ENCODE measurements at places on chromosomes 11 and 22. TPM values are rescaled to one million over a fixed set of nuclear protein-coding genes. Genes with fewer than 3 reads are reported as not detected.

The LRRC4C gene
- 9.0 TPM for total RNA-seq

GRCh38 chr11:12280838-12281565 lies 96.4 kb upstream of the PARVA start:
- peak; percentile 70 for DNase-seq

DNA sequence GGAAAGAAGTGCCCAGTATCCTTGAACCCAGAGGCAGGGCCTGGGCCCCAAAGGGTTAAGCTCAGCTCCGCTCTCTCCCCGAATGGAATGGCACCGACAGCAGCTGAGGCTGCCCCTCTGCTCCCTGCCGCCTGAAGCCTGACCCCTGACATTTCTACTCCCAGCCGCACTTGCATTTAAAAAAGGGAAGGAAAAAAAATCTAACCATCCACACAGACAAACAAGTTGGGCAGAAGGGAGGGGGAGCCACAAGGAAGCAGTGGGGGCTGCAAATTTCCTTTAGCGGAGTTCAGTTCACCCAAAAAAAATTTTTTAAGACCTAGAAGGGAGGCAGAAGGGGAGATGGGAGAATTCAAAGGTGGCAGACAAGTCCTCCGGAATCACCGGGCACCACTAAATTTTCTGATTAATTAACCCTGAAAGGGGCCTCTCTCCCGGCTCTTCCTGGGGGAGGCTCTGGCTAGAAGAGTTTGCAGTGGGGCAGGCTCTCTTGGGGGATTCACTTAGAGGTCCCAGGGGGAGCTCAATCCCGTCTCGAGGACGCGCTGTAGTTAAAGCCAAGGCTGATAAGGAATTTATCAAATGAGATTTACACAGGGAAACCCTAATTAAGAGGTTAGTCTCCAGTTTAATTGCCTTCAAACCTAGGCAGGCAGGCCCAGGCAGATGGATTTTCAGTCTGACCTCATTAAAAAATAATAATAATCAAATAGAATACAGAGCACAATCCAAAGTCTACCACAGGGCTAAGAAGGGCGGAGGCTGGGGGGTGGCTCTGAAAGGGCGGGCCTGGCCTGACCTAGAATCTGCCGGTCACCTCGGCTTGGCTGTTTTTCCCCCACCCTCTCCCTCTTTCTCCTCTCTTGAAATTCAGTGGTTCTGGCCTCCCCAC lies 25.6 kb downstream of the MN1 start:
- DNase-seq = no peak

DNA sequence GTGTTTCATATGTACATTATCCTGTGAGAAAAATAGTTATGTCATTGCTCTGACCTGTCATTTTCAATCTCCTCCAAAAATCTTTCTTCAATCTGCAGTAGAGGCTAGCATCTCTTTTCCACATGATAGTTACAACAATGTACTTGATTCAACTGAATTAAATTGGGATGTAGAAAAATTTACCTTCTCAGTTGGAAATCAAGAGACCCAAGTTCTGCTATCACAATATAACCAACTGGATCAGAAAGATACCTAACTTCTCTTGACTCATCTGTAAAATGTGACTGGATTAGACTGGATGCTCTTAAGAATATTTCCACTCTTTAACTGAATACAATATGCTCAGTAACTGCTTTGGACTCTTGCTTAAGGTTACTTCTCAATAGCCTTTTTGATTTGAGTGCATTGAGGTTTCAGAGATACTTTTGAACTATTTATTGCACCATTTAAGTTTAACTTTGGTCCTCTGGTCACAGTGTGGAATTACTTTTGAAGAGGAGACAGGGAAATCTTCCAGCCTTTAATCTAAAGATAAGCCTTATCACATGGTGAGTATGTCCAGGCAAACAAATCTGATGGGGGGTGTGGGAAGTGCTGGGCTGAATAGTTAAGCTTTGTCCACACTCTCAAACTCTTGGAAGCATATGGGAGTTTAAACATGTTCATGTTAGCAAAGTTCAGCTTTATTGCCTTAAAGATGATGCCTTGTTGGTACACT lies 82.3 kb downstream of the YAP1 start:
- DNase-seq = no peak

The TOLLIP gene
- total RNA-seq = 44.8 TPM

The CRYBB1 gene
- total RNA-seq = not detected

The MB gene
- not detected for total RNA-seq

- no peak for DNase-seq
These were observed 61.3 kb upstream of the OR5P2 start for GRCh38 chr11:7858006-7858405.

GRCh38 chr11:125138966-125139365 lies 25.6 kb upstream of the PKNOX2 start:
- no peak for DNase-seq

- peak; percentile 12 for DNase-seq
These were observed 208.8 kb downstream of the TBC1D22A start for GRCh38 chr22:46971099-46971763.

GRCh38 chr11:62445314-62445740 lies 26.5 kb downstream of the SCGB1A1 start:
- peak; percentile 64 for DNase-seq

GRCh38 chr11:23789938-23790371 lies 706.9 kb upstream of the LUZP2 start:
- DNase-seq = peak; percentile 89

GRCh38 chr22:35555946-35556547 lies 15.4 kb downstream of the RASD2 start:
- DNase-seq = no peak

The MCHR1 gene
- 0.96 TPM for total RNA-seq

The LPXN gene
- 3.7 TPM for total RNA-seq

DNA sequence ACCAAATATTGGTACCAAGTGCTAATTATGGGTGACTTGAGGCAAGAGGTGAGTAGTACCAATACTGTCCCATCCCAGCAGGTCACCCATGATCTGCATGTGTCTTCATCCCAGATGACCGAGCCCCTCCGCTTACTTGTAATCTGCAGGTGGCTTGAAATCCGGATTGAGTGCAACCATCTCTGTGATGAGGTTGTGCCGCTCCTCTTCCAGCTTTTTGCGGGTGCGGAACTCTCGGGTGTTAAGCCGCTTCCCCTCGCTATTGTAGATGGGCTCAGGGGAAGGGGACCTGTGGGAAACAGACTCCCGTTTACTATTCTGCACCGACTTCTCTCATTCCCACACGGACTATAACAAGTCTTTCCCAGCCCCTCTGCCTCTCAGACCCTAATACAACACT lies 8.2 kb downstream of the SF1 start:
- no peak for DNase-seq

DNA sequence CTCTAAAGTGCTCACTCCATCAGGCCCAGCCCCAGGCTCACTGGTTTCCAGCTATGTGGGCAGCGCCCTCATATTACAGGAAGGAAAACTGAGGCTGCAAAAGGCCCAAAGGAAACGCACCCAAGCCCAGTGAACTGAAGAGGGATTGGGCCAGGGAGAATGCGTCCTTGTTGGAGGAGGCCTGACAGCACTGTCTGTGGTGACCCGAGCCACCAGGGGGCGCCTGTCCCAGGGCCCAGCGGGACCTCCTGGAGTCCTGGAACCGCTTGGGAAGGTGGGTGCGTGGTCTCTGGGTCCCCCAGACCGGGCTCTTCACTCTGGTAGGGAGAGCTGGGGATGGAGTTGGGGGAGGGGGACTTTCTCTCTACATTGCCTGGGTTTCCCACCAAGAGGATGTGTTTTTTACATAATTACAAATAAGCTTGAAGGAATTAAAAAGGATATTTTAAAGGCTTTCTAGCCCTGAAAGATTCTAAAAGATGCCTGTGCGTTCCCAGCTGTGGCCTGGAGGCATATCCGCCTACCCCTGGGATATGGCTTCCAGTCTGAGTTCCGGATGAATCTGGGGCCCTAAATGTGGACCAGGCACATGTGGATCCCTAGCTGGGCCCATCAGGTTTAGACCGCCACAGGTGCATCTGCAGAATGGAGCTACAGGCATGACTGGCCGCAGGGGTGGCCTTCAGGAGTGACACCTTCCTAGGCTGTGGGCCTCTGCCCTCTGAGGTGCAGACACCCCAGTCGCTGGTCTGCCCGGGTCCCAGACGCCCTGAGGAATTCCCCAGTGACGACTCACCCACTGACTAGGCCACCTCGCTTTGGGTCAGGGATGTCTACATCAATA lies 4.2 kb downstream of the SPI1 start:
- peak; percentile 32 for DNase-seq

The RASGRP2 gene
- total RNA-seq = 3.9 TPM

The OR10G8 gene
- not detected for total RNA-seq

DNA sequence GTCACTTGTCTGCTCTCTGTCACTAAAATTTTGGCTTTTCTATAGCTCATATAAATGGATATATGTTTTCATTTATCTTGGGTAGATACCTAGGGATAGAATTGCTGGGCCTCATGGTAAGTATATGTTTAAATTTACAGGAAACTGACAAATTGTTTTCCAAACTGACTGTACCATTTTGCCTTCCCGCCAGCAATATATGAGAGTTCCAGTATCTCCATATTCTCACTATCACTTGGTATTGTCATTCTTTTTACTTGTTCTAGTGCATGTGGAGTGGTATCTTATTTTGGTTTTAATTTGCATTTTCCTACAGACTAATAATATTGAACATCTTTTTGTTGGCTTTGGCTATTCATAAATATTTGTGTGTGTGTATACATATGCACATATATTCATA lies 101.7 kb downstream of the TMEM135 start:
- no peak for DNase-seq

The DNAJB13 gene
- 1.3 TPM for total RNA-seq

- no peak for DNase-seq
These were observed 395.6 kb downstream of the LARGE1 start for GRCh38 chr22:33524511-33525260.

GRCh38 chr11:59088162-59088561 lies 2.1 kb downstream of the GLYATL1B start:
- DNase-seq = no peak

Measured in astrocyte (in vitro differentiated cells and primary cell).